ENCODE measurements at places on chromosomes 5 and 9. TPM values are rescaled to one million over a fixed set of nuclear protein-coding genes. Genes with fewer than 3 reads are reported as not detected.

- no peaks in the 10 kb centered on the region for H3K27me3 ChIP-seq
- H3K4me1 ChIP-seq = no peaks in the 10 kb centered on the region
- H3K36me3 ChIP-seq = no peaks in the 10 kb centered on the region
- no peak overlapping the region for H3K4me3 ChIP-seq
- H3K27ac ChIP-seq = no peak overlapping the region
- no peak for DNase-seq
Measured at GRCh38 chr9:26975728-26976707, 19.8 kb downstream of the IFT74 start.

DNA sequence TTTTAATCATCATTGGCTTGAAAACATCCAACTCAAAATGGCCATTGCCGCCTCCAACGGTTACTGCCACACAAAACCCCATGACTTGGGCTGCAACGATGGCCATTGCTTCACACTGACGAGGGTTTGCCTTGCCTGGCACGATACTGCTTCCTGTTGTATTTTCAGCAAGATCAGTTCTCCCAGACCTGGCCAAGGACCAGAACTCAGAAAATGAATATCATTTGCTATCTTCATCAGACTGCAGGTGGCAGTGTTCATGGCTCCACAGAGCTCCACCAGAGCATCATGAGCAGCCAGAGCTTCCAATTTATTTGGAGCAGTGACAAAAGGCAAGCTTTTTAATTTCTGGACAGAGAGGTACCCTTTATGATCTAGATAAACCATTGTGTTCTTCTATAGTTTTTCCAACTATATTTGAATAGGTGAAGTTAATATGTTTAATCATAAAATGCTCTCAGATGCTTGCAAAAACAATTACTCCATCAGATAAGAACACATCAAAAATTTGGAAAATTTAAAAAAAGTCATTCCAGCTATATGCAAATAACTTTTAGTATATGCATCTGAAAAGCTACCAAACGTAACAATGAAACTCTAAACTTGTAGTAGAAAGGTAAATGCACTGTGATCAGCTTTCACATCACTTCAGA lies 10.4 kb downstream of the AMACR start:
- no peak overlapping the region for H3K4me3 ChIP-seq
- H3K36me3 ChIP-seq = no peaks in the 10 kb centered on the region
- peak; percentile 28 for DNase-seq
- peaks cover 5% of the 10 kb centered on the region for H3K4me1 ChIP-seq
- H3K27ac ChIP-seq = no peak overlapping the region
- no peaks in the 10 kb centered on the region for H3K27me3 ChIP-seq

DNA sequence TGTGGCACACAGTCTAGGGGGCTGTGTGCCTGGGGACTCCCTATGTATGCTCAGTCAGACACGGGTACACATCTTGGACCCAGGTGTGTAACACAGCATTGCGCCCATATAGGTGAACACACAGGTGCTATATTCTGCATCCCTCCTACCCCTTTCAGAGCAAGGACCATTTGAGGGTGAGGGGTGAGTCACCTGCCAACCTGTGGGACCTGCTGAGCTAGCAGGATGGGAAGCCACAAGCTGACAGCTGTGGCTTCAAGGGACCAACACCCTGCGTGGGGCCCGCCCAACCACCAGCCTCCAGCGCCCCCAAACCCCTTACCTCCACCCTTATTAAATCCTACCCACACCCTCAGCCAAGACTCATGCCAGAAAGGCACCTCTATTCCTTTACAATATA lies 14.6 kb upstream of the AQP7 start:
- no peaks in the 10 kb centered on the region for H3K36me3 ChIP-seq
- no peak overlapping the region for H3K4me3 ChIP-seq
- DNase-seq = no peak
- no peak overlapping the region for H3K27ac ChIP-seq
- peaks cover 16% of the 10 kb centered on the region for H3K4me1 ChIP-seq

GRCh38 chr5:178941361-178941760 lies 363 bp downstream of the ZNF454 start:
- peak overlapping the region; percentile 83 for H3K4me3 ChIP-seq
- H3K27me3 ChIP-seq = no peaks in the 10 kb centered on the region
- no peaks in the 10 kb centered on the region for H3K36me3 ChIP-seq
- peak overlapping the region; percentile 39 for H3K27ac ChIP-seq
- peak; percentile 10 for DNase-seq

The TICAM2 gene
- total RNA-seq = 2.3 TPM

The GGTA1 gene
- total RNA-seq = 1.4 TPM

DNA sequence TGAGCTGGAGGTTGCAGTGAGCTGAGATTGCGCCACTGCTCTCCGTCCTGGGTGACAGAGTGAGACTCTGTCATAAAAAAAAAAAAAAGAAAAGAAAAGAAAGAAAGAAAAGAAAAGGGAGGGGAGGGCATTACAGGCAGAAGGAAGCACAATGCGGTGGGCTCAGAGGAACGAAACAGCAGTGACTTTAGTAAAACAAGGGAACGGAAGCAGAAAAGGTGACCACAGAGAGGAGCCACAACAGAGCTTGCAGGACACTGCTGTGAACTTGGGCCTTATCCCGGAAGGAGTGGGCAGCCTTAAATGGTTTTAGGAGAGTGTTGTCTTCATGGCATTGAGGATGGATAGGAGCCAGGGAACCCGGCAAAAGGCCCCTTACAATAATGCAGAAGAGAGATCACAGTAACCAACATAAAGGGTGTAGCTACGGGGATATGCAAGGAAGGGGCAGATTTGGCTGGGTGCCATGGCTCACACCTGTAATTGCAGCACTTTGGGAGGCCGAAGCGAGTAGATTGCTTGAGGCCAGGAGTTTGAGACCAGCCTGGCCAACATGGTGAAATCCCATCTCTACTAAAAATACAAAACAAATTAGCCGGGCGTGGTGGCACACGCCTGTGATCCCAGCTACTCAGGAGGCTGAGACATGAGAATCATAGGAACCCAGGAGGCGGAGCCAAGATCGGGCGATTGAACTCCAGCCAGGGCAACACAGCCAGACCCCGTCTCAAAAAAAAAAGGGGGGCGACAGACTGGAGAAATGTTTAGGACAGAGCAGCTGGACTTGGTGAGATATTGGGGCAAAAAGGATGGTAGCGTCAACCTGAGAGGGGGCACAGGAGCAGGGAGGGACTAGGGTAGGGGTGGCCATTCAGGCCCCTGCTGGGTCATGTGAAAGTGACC lies 83.9 kb upstream of the ZBTB43 start:
- no peaks in the 10 kb centered on the region for H3K36me3 ChIP-seq
- H3K4me1 ChIP-seq = no peaks in the 10 kb centered on the region
- no peak overlapping the region for H3K4me3 ChIP-seq
- H3K27me3 ChIP-seq = no peaks in the 10 kb centered on the region

The ARHGEF37 gene
- 13.6 TPM for total RNA-seq

GRCh38 chr9:17635115-17635890 lies 56.4 kb downstream of the SH3GL2 start:
- H3K36me3 ChIP-seq = no peaks in the 10 kb centered on the region
- no peak overlapping the region for H3K27ac ChIP-seq
- H3K4me3 ChIP-seq = no peak overlapping the region
- no peaks in the 10 kb centered on the region for H3K4me1 ChIP-seq
- no peak for DNase-seq

GRCh38 chr9:34332076-34332964 lies 3.0 kb downstream of the NUDT2 start:
- no peaks in the 10 kb centered on the region for H3K36me3 ChIP-seq
- H3K27me3 ChIP-seq = no peaks in the 10 kb centered on the region
- H3K4me3 ChIP-seq = no peak overlapping the region
- no peak for DNase-seq
- H3K4me1 ChIP-seq = peaks cover 13% of the 10 kb centered on the region
- no peak overlapping the region for H3K27ac ChIP-seq

The FUT7 gene
- not detected for total RNA-seq

The SCAMP1 gene
- total RNA-seq = 27.9 TPM

Data from pancreas (tissue), 10 donors.